ENCODE measurements at places on chromosomes 12 and 14. TPM values are rescaled to one million over a fixed set of nuclear protein-coding genes. Genes with fewer than 3 reads are reported as not detected.
A peak's percentile ranks its signal among the peaks of the same experiment; 100 is the strongest.

GRCh38 chr12:81181691-81182090, 103.8 kb downstream of the ACSS3 start:
- DNase-seq, result no peak

- DNase-seq, result no peak
Observed at GRCh38 chr14:82122655-82123054, 589.0 kb upstream of the SEL1L start.

DNA sequence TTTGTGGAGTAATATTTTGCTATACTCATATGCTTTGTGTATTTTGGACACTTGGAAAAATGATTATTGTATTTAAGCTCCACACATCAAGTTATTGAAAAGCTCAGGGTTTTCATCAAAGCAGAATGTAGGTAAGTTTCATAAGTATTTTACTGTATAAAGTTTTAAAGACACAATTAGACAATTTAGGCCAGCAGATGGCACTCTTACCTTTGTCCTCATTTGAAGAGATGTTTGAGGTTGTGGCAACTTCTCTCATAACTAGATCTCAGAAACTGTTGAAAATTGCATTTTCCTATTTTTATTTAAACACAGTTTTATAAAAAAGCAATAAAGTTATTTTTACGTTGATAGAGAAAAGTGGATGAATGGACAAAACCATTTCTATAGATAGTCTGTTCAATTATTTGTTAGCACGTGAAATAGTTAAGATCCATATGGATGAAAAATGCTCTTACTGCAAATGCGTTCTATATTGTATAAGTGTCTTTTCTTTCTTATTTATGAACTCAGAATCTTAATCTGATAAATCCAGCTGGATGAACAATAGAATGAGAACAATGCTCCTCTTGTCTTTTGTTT, 300.0 kb downstream of the AEBP2 start:
- DNase-seq, result peak; percentile 46

DNA sequence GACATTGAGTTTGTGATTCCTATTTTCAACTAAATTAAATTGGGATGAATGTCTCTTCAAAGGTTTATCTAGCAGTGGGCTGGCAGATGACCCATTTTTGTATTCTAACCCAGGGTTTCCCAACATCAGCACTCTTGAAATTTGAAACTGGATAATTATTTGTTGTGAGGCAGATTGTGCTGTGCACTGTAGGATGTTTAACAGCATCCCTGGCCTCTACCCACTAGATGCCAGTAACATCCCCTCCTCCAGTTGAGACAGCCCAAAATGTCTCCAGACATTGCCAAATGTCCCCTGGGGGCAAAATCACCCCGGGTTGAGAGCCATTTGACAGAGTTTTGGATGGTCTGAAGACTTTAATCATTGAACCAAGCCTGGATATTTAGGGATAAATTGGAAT, 11.1 kb downstream of the DAAM1 start:
- DNase-seq, result no peak

BMAL2 gene
- total RNA-seq, result 2.6 TPM

GRCh38 chr12:46843811-46844210, 18.0 kb upstream of the SLC38A4 start:
- DNase-seq, result peak; percentile 5

LRP6 gene
- 26.7 TPM for total RNA-seq

C12orf50 gene
- not detected for total RNA-seq

DNA sequence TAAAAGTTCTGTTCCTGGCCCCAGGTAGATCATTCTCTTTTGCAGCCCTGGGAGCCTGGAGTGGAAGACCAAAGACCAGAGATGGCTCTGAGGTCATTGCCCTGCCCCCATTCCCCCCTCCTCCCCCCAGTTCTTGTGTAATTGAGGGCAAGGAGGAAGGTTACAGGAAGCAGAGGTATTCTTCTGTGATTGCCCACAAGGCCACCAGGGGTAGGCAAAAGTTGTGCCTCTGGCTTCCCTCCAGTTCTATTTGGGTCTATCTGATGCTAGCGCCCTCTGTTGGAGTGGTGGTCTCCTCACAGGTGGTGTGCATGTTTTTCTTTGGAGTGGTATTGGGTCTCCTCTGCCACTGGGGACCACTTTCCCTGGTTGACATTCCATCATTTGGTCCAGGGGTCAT, 41.2 kb upstream of the CRY1 start:
- DNase-seq, result peak; percentile 9

LIN7A gene
- 1.0 TPM for total RNA-seq

- DNase-seq, result no peak
Observed at GRCh38 chr12:46749322-46749721, 76.5 kb downstream of the SLC38A4 start.

TAS2R42 gene
- total RNA-seq, result not detected

DNA sequence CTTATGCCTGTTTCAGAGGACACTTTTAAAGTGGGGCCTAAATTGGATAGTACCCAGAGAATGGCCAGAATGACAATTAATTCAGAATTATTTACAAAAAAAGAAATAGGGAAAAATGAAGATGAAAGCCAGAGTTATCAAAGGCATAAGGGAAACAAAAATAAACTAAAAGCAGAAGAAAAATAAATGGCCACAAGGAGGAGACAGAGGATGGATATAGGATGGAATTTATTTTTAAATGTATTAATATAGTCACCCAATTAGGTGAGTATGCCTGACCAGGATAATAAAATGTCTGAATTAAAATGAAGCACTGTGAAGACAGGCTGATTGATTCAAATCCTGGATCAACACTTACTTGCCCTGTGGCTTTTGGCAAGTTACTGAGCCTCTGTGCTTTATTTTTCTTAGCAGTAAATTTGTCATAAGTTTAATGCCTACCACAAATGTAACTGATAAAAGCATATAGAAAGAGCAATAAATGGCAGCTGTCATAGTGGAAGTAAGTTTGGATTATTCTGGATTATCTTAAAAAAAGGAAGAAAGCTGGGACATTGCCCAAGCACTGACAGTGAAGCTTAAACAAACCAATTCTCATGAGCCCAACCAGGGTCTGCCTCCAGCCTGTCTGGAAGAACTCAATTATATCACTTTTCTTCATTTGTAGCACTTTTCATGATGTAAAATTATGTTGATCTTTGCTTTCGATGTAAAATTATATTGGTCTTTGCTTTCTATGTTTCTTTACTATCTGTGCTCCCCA, 3.5 kb downstream of the CLEC9A start:
- no peak for DNase-seq

DNA sequence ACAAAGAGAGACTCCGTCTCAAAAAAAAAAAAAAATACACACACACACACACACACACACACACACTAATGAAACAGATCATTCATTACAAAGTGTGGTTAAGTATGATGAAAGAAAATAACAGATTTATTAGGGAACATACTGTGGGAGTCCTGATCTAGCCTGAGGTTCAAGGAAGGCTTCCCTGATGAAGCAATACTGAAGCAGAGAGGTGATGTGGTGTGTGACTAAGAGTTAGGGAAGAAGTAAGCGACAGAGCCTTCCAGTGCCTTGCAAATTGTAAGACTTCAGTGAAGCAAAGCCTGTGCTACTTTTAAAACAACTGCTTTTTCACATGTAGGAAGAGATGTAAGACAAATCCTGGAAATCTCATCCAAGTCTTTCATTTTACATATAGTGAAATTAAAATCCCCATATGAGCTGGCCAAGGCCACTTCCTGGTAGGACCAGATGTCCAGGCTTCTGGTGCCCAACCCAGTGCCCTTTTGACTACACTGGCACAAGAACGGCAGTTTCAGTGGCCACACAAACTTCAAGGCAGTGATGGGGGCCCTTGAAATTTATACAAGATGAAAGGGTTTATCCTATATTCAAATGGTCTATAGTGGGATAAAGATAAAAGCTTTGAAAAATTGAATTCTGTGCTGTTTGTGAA, 86.2 kb downstream of the STON2 start:
- DNase-seq, result no peak

CLEC4D gene
- total RNA-seq, result not detected

DNA sequence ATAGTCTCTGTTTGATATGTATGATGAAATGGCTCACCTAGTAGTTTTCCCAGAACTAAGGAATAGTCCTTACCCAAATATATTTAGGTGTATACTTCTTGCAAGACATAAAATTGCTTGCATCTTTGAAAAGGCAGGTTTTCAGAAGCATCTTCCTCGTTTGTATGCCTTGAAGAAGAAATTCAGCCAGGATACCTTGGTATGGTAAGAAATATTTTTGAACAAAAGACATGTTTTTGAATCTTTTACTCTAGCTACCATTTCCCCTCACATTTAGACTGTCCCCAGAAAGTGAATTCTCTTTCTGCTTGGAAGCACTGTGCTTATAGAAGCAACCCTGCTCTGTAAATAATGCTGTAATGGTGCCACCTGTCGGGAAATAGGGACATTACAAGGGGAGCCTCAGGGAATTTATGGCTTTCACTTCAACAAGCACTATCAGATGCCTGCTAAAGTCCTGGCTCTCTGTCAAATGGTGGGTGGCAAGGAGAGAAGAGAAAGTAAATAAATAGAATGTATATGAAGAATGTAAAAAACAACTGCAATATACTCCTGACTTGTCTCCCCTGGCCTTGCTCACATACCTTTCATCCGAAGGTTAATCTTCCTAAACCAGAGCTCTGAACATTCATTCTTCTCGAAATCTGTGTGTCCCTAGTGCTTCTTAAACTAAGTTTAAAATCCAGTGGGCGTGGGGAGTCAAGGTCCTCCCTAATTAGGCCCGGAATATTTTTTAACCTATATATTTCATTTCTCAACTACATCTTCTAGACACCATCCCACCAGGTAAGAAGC, 6.1 kb downstream of the CCDC184 start:
- peak; percentile 69 for DNase-seq

C12orf42 gene
- total RNA-seq, result not detected

DNA sequence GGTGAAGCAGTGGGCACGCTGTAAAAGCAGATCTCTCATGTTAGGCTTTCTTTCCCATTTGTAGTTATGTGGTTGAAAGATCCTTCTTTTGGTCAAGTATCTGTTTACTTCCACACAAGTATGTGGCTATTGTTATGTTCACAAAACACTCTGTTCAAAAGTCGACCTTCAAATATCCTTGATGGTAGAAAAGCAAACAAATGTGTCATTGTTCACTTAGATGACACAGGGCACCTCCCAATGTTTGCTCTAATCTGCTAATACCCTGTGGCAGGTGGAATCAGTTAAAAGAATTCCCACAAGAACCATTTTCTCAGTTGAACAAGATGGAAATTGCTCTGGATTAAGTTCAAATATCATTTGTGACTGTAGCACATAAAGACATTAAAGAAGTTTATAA, 43.6 kb upstream of the NAA30 start:
- DNase-seq, result no peak

DNA sequence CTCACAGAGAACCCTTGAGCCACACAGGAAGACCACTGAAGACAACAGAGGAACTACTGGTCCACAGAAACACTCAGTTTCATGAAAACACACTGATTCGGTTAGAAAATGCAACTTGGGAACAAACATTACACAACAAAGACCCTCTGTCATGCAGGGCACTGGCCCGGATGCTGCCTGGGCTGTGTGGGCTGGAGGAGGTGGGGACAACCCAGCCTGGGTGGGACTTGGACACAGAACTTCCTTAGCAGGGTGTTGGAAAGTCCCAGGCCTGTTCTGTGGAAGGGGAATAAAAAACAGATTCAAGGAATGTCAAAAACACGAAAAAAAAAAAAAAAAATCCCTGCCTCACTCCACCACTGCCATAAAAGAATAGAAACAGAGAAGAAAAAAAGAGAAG, 181.0 kb downstream of the MON2 start:
- DNase-seq, result peak; percentile 17

DNA sequence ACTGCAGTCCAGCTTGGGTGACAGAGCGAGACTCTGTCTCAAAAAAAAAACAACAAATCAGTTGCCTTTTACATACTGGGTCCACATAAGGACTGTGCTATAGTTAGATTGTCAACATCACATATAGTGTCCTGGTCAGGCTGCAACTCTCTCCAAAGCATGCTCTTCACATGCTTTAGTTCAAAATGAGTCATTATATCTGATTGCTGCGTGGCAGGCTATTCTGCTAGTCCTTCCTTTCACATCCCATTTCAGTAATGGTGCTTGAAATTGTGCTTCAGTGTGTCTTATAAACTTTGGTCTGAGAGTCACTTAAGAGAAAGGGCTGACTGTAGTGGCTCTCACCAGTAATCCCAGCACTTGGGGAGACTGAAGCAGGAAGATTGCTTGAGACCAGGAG, 6.9 kb downstream of the LETMD1 start:
- no peak for DNase-seq

FBLN5 gene
- total RNA-seq, result 129 TPM

DNA sequence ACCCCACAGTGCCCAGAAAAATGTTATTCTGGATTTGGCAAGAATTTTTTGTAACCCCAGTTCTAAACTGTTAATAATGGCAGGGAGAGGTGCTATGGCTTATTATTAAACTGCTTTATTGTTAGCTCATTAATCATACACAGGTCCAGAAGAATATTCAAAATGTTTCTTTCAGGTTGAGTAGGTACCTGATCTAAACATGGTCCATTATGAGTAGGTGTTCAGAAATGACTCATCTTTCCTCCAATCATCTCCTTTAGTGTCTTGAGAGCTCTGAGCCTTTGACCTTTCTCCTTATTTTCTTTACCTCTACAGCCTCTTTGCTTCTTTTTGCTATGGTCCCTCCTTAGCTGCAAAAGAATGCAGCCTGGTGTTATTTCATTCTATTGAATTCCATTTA, 211.0 kb upstream of the GARIN6 start:
- DNase-seq, result no peak

DNA sequence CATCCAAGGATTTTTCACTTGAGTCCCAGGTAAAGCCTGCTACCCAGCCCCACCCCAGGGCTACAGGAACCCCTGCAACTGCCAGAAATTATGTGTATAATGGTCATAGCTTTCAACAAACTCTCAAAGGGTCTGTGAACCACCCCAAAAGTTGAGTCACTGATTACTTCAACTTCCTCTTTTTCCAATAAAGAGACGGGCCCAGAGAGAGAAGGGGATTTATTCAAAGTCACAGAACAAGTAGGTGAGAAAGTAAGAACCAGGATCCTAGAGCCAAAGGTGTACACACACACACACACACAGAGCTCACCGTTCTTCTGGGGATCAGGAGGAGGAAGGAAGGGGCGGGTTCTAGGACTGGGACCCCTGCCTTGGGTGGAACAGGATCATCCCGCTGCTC, 4.8 kb upstream of the ITPK1 start:
- DNase-seq, result no peak

- no peak for DNase-seq
Observed at GRCh38 chr12:75922944-75923642, 108.5 kb downstream of the PHLDA1 start.

DNA sequence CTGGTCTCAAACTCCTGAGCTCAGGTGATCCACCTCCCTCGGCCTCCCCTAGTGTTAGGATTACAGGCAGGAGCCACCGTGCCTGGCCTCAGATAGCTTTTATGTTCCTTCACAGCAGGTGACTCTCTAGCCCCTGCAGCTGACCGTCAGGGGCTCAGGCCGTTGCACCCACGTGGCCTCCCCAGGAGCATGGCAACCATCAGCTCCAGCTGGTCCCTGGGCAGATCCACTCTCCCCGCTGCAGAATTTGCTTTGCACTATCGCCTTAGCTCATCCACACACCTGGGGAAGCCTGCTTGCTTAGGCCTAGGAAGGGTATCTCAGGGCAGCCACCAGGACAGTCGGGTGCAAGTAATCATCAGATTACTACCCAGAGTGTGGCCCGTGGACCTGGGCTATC, 62.6 kb downstream of the TSPAN9 start:
- no peak for DNase-seq
